T-helper 1 cell (primary cell): ENCODE measurements at places on chromosomes 1 and 21.

DNA sequence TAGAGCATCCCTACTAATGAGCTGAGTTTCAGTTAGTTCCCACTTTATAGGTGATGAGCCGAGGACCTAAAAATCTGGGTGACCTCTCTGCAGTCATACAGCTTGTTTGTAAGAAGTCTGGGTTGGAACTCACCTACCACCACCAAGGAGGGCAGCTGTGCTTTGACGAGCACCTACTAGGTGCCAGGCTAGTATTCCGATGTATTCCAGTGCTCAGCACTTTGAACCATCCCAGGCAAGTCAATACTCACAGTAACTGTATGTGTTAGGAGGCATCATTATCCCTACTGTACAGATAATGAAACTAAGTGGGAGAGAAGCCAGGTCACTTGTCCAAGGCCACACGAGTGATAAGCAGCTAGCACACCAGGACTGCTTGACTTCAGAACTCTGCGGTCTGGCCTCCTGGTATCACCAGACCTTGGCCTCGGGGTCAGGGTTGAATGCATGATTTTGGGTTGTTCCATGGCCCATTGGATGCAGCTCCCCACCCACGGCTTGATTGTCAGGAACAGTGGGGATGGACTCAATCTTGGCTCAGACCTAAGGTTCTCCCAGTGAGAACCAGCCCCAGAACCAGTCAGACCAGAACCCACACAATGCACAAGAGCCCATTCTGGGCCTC is 20.7 kb downstream of the ECE1 start:
- DNase-seq = no peak

GRCh38 chr1:20321573-20321972 is 30.9 kb downstream of the VWA5B1 start:
- DNase-seq = no peak

DNA sequence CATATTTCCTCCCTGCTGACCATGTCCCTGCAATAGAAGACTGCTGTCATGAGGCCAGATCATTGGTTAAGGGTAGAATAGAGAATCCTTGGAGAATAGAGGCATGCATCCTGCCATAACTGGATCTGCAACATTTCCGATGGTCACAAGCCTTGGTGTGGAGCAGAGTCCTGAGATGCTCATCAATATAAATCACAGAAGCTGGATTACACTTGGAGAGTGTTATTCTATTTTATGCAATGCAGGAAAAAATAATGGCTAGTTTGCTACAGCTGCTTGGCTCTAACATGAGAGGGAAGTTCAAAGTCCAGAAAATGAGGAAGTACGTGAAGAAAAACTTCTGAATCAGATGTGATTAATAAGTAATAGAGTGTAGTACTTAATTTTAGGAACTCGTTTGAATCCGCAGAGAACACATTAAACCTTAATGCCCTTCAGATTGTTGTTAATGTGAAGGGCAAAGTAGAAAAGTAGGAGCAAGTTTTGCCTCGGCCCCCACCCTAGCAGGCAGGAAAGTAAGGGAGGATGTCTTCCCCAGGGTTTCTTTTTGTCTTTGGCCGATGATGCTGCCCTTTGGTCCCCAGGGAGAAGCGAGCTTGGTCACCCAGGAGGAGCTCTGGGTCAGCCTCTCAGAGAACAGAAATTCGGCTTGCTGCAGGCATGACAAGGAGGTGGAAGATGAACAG is 59.5 kb downstream of the KCNK1 start:
- DNase-seq = no peak

DNA sequence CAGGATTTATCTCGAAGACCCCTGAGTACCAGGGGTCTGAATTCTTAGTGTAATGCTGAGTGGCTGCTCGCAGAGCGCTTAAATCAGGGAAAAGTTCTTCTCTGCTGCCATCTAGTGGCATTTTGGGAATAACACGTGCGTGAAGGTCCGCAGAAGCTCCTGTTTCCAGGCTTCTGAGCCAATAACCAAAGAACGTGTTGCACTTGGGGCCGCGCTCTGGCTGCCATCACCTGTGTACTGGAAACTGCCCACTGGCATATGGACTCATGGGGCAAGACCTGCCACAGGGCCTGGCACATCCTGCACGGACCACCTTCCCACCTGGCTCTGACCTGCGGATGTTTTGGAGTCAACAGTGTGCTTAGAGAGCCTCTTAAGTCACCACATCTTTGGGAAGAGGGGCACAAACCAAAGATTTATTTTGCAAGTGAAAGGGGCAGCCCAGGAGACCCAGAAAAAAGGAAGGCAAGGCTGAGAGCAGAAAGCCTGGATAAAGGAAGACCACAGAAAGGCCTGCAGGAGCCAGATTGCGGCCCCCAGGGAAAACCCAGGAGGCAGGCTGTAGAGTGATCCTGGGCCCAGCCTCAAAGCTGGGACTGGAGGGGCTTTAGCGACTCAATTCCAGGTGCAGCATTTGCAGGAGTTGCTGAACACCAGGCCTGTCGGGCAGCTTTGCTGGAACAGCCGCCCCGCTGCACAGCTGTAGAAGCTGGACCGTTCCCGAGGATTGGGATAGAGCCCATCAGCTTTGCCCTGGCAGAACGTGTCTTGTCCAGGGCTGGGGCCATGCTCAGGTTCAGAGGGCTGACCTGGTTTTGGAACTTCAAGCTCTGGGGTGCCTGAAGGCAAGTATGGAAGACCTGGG is 13.0 kb downstream of the CHIT1 start:
- peak; percentile 32 for DNase-seq

- DNase-seq = no peak
Measured at GRCh38 chr1:228751360-228752098, 16.2 kb downstream of the RHOU start.

- no peak for DNase-seq
Measured at GRCh38 chr21:45969921-45970673, 11.5 kb upstream of the COL6A1 start.

GRCh38 chr1:159851407-159851806 is 11.1 kb downstream of the VSIG8 start:
- DNase-seq = no peak

GRCh38 chr1:981955-982558 is at the start of gene PERM1:
TSS of gene PERM1 (minus strand) at chr1:982093. CDS start at chr1:981029, 1,064 bp downstream.
- no peak for DNase-seq

DNA sequence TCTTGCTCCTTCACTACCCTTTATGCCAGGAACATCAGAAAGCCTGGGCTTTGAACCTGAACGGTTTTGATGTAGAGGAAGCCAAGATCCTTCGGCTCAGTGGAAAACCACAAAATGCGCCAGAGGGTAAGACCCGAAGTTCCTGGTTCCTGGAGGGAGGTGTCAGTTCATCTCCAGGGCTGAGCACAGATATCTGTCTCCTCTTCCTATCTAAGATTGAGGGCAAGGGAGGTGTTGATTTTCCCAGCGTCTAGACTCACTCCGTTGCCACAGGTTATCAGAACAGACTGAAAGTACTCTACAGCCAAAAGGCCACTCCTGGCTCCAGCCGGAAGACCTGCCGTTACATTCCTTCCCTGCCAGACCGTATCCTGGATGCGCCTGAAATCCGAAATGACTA is 915 bp downstream of the CDC20 start:
- DNase-seq = no peak

- no peak for DNase-seq
Measured at GRCh38 chr1:91026320-91026719, 4.5 kb upstream of the ZNF644 start.
